PC-9 (cell line): ENCODE measurements at places on chromosomes 12 and 14.

DNA sequence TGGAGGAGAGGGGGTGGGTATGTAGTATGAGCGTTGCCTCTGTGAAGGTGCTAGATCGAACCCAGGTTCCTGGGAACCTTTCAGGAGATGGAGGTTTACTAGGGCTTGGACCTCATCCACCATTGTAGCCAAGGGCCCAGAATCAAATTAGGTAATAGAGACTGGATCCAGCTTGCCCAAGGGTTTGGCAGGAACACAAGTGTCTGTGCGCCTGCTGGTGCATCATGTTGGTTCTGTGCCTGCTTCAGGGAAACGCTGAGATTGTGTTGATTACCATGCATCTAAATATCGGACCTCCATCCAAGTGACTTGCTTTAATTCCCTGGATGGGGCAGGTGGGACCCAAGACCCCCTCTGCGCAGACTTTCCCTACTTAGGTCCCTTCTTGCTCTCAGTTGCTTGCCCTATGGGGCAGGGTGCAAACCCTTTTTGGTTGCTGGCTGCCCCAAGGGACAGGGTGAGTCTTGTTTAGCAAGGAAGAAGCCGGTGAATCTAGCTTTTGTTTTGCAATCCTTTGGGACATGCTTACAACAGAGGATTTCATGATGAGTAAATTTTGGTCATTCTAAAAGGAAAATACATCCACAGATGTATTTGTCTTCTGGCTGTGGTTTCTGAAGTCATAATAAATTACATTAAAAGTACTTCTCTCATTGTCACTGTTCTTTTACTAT, 189.8 kb upstream of the PRICKLE1 start:
- DNase-seq: no peak

DNA sequence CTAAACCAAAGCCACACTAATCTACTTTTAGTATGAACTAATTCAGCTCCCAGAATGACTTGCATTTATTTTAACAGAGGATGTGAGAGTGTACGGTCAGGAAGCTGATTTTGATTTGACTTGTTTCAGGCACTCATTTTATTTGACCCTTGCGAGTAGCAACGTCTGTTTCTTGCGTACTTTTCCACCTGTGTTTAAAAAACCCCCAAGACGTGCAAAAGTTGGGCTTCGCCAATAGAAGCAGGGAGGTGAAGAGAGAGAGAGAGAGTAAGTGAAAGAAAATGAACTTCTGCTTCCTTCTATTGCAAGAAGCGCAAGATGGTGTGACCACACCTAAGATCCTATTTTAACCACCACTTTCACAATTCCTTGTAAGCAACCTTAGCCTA, 6.7 kb upstream of the SLC15A4 start:
- DNase-seq: no peak

- no peak for DNase-seq
Measured at GRCh38 chr14:90966493-90966892, 93.9 kb downstream of the RPS6KA5 start.

GRCh38 chr14:103508521-103509329, 13.9 kb downstream of the CKB start:
- no peak for DNase-seq

DNA sequence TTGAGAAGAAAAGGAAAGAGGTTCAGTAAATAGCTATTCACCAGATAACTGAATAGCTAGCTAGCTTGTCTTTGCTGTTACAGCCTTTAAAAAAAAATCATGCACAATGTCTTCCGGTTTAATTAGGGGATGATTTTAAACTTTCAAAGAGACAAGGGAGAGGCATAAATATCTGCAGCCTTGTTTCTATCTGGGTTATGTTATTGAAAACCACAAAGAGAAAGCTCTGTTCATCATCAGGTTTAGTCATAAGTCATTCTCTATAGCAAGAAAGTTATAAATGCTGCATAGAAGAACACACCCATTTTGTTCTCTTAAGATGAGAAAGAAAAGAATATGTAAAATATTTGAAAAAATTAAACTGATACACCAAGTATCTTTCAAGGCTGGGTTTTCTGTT, 1046.9 kb downstream of the AACS start:
- no peak for DNase-seq

- peak; percentile 46 for DNase-seq
Measured at GRCh38 chr14:67738740-67739504, 37.2 kb downstream of the RDH12 start.

DNA sequence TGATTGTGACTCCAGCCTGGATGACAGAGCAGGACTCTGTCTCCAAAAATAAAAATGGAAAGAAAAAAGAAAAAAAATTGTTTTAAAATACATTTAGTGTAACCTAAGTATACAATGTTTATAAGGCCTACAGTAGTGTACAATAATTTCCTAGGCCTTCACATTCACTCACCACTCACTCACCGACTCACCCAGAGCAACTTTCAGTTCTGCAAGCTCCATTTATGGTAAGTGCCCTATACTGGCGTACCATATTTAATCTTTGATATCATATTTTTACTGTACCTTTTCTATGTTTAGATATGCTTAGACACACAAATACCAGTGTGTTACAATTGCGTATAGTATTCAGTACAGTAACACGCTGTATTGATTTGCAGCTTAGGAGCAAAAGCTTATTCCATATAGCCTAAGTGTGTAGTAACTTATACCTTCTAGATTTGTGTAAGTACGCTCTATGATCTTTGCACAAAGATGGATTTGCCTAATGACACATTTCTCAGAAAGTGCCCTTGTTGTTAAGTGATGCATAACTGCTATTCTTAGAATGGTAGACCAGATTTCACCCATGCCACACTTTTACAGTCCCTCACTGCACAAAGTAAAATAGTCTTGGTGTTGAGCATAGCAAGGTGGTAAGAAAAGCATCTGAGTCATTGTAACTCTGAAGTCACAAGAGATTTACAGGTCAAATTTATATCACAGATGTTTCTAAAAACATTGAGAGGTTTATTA, 151.9 kb downstream of the LRRK2 start:
- no peak for DNase-seq

GRCh38 chr12:104502638-104503037, 45.9 kb downstream of the CHST11 start:
- no peak for DNase-seq
